ENCODE measurements at places on chromosomes 3 and 15. TPM values are rescaled to one million over a fixed set of nuclear protein-coding genes. Genes with fewer than 3 reads are reported as not detected.

- H3K27ac ChIP-seq: no peak overlapping the region
- H3K4me3 ChIP-seq: no peak overlapping the region
- no peak for DNase-seq
- H3K36me3 ChIP-seq: no peaks in the 10 kb centered on the region
- no peaks in the 10 kb centered on the region for H3K4me1 ChIP-seq
These were observed 41.0 kb downstream of the FLNB start for GRCh38 chr3:58049143-58049785.

DNA sequence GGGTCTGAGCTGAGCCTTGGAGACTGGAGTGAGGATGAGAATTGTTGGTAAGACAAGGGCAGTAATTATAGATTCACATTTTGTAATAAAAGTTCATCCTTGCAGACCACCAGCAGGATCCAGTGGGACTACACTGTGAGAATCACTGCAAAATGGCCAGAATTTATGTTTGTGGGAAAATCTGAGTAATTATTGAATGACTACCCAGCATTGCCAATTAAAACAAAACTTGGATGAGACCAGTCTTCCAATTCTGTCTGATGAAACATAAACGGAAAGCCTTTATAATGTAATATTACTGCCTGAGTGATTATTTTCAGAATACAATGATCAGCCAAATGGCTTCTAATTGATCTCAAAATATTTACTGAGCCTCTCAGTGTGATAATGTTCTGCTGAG lies 323.3 kb upstream of the C2CD4B start:
- no peaks in the 10 kb centered on the region for H3K4me1 ChIP-seq
- no peaks in the 10 kb centered on the region for H3K27me3 ChIP-seq

GRCh38 chr15:70262171-70262570 lies 164.5 kb upstream of the TLE3 start:
- no peaks in the 10 kb centered on the region for H3K36me3 ChIP-seq
- H3K4me3 ChIP-seq: no peak overlapping the region
- DNase-seq: no peak

DNA sequence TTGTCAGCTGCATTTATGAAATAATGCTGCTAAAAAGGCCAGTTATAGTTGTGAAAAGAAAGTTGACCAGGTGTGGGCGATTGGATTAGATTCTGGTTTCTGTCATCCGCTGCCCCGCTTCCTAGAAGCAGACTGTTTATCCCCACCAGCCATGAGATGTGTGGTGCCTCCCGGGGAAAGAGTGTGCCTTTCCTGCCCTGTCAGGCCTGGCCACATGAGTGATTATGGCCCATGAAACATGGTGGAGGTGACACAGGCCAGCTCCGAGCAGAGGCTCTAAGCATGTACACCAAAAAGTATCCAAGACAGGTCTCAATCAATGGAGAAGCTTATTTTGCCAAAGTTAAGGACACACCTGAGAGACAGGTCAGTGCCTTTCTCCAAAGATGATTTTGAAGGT lies 85.4 kb upstream of the ABHD2 start:
- no peaks in the 10 kb centered on the region for H3K27me3 ChIP-seq
- H3K4me1 ChIP-seq: no peaks in the 10 kb centered on the region
- no peak overlapping the region for H3K4me3 ChIP-seq
- no peaks in the 10 kb centered on the region for H3K36me3 ChIP-seq
- peak overlapping the region; percentile 33 for H3K27ac ChIP-seq
- DNase-seq: no peak

- no peaks in the 10 kb centered on the region for H3K36me3 ChIP-seq
- no peak overlapping the region for H3K27ac ChIP-seq
- H3K4me3 ChIP-seq: no peak overlapping the region
- H3K4me1 ChIP-seq: no peaks in the 10 kb centered on the region
These were observed 97.1 kb upstream of the NR2E3 start for GRCh38 chr15:71713191-71713809.

DNA sequence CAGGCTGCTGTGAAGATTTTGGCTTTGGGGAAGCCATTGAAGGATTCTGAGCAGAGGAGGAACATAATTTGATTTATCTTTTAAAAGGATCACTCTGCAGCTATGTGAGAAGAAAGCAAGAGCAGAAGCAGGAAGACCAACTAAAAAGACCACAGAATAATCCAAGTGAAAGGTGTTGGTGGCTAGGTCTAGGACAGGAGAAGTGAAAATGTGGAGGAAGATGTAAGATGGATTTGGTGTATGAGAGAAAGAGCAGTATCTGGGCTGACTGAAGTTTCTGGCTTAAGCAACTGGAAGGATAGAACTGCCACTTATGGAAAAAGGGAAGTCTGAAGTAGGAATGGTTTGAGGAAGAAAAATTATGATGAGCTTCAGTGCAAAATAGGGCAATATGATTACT lies 62.0 kb downstream of the SFMBT1 start:
- no peak for DNase-seq
- H3K27ac ChIP-seq: peak overlapping the region; percentile 10
- H3K4me3 ChIP-seq: peak overlapping the region; percentile 23
- H3K27me3 ChIP-seq: no peaks in the 10 kb centered on the region

DNA sequence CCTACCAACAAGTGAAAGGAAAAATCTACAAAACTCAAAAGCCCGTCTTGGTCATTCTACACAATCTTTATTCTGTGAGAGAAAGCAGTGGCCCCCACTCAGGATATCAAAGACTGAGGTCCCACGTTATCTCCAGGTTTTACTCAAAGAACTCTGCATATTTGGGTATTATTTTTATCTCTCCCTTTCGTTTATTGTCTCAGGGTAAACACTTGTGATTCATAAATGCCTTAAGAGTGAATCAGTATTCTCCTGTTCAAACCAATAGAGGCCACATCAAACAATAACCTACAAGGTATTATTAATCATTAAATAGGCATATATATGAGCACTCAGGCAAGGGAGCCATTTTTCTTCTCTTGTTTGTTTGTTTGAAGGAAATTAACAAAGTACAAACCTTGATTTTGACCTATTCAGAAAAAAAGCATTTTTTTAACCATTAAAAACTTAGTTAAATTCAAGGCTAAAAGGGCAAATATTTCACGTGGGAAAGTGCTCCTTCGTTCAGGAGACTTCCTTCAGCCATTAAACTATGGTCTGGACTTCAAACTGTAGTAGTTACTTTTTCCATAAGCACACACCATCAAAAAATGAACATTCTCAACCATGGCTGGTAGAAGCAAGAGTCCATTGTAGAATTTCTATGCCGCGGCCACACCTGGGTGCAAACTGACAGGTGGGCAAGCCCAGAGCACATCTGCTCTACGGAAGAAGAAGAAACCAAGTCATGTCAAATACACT lies 13.9 kb upstream of the HES1 start:
- H3K27ac ChIP-seq: no peak overlapping the region
- no peak overlapping the region for H3K4me3 ChIP-seq
- H3K27me3 ChIP-seq: no peaks in the 10 kb centered on the region
- no peaks in the 10 kb centered on the region for H3K36me3 ChIP-seq
- no peaks in the 10 kb centered on the region for H3K4me1 ChIP-seq

DNA sequence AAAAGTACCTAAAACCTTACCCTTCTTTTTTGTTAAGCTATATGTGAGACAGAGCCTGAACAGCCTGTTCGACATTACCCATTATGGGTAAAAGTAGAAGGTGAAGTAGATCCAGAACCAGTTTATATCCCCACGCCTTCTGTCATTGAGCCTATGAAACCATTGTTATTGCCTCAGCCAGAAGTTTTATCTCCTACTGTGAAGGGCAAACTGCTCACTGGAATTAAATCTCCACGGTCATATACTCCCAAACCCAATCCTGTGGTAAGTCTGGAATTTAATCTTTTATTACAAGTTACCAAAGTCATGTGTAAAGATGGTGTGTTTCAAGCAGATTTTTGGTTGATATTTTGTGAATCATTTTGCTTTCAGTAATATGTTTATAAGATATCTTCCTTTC lies 47.1 kb upstream of the MAPKBP1 start:
- H3K27ac ChIP-seq: no peak overlapping the region
- H3K36me3 ChIP-seq: peaks cover 13% of the 10 kb centered on the region
- H3K4me3 ChIP-seq: no peak overlapping the region
- H3K27me3 ChIP-seq: no peaks in the 10 kb centered on the region
- H3K4me1 ChIP-seq: no peaks in the 10 kb centered on the region
- no peak for DNase-seq

- H3K4me1 ChIP-seq: no peaks in the 10 kb centered on the region
- H3K4me3 ChIP-seq: no peak overlapping the region
- DNase-seq: no peak
- H3K36me3 ChIP-seq: no peaks in the 10 kb centered on the region
- H3K27ac ChIP-seq: no peak overlapping the region
These were observed 339.9 kb upstream of the RBMS3 start for GRCh38 chr3:28940994-28941393.

- no peaks in the 10 kb centered on the region for H3K36me3 ChIP-seq
- H3K27ac ChIP-seq: no peak overlapping the region
- no peaks in the 10 kb centered on the region for H3K4me1 ChIP-seq
- no peak overlapping the region for H3K4me3 ChIP-seq
- H3K27me3 ChIP-seq: no peaks in the 10 kb centered on the region
- no peak for DNase-seq
These were observed 306.8 kb upstream of the ATP11B start for GRCh38 chr3:182486463-182486862.

GRCh38 chr3:39718674-39719595 lies 90.5 kb upstream of the MYRIP start:
- H3K27me3 ChIP-seq: no peaks in the 10 kb centered on the region
- no peaks in the 10 kb centered on the region for H3K36me3 ChIP-seq
- no peak overlapping the region for H3K27ac ChIP-seq
- no peak for DNase-seq

DNA sequence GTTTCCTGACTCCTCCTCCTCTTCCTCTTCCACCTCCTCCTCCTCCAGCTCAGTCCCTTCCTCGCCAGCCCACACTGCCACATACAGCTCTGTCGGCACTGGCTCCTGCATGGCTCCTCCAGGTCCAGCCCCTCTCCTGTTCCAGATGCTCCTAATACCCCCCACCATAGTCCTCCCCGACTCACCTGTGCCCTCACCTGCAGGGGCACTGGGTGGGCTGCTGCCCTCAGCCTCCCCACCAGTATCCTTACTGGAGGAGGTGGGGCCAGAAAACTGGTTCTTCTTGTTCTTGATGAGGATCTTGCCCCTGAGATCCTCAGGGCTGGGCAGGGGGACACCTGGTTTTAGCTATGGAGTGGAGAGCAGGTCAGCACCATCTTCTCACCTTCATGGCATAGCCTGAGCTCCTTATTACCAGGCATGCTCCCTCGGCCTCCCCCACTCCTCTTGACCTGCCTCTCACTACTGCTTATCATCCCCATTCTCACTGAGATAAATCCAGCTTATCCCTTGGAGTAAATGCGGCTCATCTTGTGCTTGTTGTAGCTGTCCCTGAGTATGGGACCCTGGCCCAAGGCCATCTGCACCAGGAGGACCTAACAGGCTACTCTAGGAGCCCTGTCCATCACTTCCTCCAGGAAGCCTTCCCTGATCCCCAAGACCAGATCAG lies 11.0 kb downstream of the PLCB2 start:
- no peak overlapping the region for H3K4me3 ChIP-seq
- no peak for DNase-seq
- no peaks in the 10 kb centered on the region for H3K27me3 ChIP-seq
- H3K36me3 ChIP-seq: peaks cover 16% of the 10 kb centered on the region
- no peak overlapping the region for H3K27ac ChIP-seq
- no peaks in the 10 kb centered on the region for H3K4me1 ChIP-seq

GRCh38 chr15:67415181-67415580 lies 105.8 kb upstream of the C15orf61 start:
- no peaks in the 10 kb centered on the region for H3K4me1 ChIP-seq
- no peaks in the 10 kb centered on the region for H3K27me3 ChIP-seq

DNA sequence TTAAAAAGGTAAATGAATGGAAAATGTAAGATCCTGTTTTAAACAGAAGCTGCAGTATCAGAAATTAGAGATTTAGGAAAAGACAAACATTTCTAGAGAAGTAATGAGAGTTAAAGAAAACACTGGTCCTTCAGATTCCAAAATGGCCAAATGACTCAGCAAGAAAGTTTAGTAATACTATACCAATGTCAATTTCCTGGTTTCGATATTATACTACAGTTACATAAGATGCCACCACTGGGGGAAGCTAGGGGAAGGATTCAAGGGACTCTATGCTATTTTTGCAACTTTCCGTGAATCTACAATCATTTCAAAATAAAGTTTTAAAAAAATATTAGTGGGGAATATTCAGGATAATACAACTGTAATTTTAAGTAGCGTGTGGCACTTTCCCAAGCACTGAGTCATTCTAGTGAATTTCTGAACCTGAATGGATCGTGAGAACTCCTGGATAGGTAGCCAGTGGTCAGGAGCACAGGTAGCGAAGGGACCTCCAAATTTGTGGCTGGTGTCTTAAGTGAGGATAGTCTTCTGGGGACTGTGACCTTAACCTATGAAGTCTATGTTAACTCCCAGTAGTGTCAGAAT lies 37.6 kb downstream of the TMCC1 start:
- DNase-seq: no peak
- H3K36me3 ChIP-seq: no peaks in the 10 kb centered on the region

DNA sequence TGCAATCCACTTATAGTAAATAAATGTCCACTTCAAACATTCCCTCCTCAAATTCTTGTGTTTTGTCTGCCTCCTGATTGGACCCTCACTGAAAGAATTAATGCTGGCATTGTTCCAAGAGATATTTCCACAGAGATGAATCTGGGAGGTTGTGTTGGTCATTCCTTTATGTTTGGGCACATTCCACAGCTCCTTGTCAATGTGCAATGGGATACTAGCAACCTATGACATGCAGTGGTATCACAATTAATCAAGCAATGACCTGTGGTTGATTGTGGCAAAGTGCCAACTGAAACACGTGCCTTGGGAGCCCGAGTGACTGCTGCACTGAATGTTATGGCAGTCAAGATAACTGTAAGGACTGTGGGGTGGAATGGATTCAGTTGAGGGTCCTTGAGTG lies 55.0 kb upstream of the SNRPN start:
- H3K4me1 ChIP-seq: no peaks in the 10 kb centered on the region
- H3K27ac ChIP-seq: no peak overlapping the region
- H3K4me3 ChIP-seq: no peak overlapping the region
- no peaks in the 10 kb centered on the region for H3K27me3 ChIP-seq
- H3K36me3 ChIP-seq: no peaks in the 10 kb centered on the region
- no peak for DNase-seq

GRCh38 chr3:51955893-51956770 lies 951 bp downstream of the GPR62 start:
- no peaks in the 10 kb centered on the region for H3K36me3 ChIP-seq
- DNase-seq: peak; percentile 52
- peak overlapping the region; percentile 28 for H3K4me3 ChIP-seq
- H3K27me3 ChIP-seq: peaks cover 18% of the 10 kb centered on the region
- peaks cover 6% of the 10 kb centered on the region for H3K4me1 ChIP-seq

DNA sequence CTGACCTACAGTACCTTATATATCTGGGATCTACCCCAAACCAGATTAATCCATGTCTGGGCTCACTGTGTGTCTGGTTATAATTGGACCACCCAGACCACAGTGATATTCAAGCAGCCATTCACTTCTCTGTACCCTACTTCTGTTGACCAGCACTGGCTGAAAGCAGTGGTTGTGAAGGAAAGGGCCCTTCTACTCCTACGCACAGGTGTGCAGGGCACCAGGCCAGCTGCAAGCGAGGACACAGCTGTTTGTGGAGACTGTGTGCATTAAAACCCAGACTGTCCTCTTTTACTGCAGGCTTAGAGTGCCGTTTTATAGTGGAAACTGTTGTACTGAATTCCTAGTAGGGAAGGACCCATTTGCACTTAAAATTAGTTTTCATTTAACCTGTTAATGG lies 29.5 kb downstream of the CTDSPL start:
- no peak overlapping the region for H3K4me3 ChIP-seq
- no peaks in the 10 kb centered on the region for H3K4me1 ChIP-seq
- no peak overlapping the region for H3K27ac ChIP-seq

Gene RARRES1
- total RNA-seq: not detected

Gene HHATL
- not detected for total RNA-seq

Gene PPP2R3A
- total RNA-seq: 0.22 TPM

Gene TERC
- 15.5 TPM for total RNA-seq

Gene AQP9
- 0.22 TPM for total RNA-seq

Gene CCR9
- total RNA-seq: 7.3 TPM

Gene CCR5
- total RNA-seq: 2.6 TPM

Data from CD8-positive, alpha-beta memory T cell (primary cell).